ENCODE measurements at places on chromosomes 4 and X.
A peak's percentile ranks its signal among the peaks of the same experiment; 100 is the strongest.

GRCh38 chrX:95055991-95056390 is 1382.0 kb downstream of the FAM133A start:
- DNase-seq, result no peak

DNA sequence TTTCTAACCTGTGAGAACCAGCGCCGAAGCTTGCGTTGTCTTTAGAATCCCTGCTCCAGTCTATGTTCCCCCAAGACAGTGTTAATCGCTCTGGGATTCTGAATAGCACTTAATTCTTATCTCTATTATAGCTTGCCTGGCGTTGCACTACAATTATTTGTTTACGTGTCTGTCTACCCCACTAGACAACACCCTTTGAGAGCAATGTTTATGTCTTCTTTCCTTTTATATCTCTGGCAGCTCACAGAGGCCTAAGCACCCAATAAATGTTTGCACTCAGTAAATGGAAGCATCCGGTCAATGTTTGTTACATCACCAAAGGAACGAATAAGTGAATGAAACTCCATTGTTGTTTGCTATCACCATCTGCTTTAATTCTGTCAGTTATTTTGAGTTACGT is 4.8 kb upstream of the NHS start:
- DNase-seq, result no peak

GRCh38 chr4:66430856-66431255 is 760.6 kb upstream of the EPHA5 start:
- DNase-seq, result no peak

DNA sequence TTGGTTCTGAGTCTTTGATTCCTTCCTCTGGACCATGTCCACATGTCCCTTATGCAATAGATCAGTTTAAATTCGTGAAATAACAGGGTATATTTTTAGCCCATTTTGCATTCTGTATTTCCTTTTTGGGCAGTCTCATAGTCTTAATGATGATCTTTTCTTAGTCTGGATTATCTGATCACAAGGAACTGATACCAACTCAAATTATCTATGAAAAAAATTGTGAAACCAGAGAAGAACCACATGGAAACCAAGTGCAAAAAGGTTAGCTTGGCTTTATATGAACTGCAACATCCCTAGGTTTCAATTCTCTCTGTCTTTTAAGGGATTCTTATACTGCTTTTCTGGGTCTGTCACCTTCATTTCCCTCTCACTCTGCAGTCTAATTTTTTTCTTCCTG is 608.6 kb upstream of the AADAT start:
- DNase-seq, result no peak

- DNase-seq, result peak; percentile 84
These were observed 67.8 kb upstream of the ETNPPL start for GRCh38 chr4:108830509-108831244.

GRCh38 chrX:107272431-107272921 is 66.1 kb downstream of the DNAAF6 start:
- DNase-seq, result no peak

DNA sequence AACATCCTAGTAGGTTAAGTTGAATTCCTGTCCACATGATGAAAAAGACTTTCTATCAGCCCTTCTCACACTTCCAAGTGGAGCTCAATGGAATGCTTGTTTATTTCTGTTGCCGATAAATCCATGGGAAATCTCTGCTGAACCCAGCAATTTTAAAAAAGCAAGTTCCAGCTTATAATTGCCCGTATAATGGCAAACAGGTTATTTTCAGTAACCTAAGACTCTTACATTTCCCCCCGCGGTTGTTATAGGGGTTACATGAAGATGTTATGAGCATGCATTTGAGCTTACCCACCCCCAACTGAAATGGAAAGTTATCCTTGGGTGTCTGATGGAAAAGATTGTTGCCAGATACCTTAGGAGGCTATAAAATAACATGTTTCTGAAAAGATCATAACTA is 136.2 kb downstream of the PALLD start:
- DNase-seq, result no peak

- no peak for DNase-seq
These were observed 199.0 kb upstream of the DDX53 start for GRCh38 chrX:22800806-22801205.

- no peak for DNase-seq
These were observed 40.0 kb upstream of the DHX15 start for GRCh38 chr4:24624381-24624780.

DNA sequence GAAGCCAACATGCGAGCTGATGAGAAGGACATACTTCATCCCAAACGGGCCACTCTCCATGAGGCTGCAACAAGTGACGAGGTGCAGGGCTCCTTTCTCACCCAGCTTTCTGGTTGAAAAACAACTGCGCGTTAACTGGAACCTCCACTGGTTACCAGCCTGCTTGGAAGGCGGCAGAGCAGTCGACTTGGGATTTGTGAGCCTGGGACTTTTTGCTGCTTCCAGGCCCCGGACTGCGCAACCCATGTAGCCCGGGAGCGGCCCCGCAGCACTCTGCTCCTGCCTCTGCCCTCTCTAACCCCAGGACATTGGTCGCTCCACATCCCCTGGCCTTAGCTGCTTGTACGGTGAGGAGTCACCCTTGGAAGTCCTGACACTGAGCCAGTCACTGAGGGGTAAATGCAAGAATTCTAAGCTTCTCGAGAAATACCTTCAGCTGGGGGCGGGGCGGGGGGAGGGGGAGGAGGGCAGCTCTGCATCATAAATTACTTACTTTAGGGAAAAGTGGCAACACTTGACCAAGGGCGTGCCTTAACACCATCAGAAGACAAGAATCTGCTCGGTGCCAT is 72.7 kb downstream of the MTMR1 start:
- DNase-seq, result no peak

DNA sequence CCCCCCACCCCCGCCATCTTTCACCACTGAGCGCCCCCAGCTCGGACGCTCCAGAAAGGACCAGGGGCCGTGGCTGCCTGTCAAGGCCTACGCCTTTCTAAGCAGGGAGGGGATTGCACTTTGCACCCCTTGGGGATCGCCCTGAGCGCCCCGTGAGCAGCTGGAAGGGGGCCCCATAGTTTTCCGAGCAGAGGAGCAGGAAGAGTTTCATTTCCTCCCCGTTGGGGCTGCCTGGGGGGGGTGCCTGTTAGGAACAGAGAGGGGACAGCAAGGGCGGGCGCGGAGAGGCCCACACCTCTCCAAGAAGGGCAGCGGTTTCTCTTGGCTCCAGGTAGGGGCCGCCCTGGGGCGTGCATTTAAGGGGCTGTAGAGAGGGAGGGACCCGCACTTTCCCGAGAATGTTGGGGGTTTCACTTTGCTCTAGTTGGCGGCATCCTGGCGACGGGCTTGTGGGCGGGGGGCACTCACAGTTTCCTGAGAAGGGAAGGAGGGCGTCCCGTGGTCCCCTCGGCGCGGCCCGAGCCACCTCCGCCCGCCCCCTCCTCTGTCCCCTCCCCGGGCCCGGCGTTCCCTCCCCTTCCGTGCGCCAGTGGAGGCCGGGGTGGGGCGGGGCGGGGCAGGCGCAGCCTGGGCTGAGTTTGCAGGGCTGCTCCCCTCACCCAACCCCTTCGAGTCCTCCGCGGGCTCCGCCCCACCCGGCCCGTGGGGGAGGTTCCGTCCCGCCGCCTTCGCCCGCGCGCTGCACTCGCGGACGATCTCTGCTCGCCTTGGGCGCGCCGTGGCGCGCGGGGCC is 82.3 kb upstream of the CD99 start:
- no peak for DNase-seq

- DNase-seq, result no peak
These were observed 149.1 kb downstream of the SLC39A8 start for GRCh38 chr4:102196221-102196620.

DNA sequence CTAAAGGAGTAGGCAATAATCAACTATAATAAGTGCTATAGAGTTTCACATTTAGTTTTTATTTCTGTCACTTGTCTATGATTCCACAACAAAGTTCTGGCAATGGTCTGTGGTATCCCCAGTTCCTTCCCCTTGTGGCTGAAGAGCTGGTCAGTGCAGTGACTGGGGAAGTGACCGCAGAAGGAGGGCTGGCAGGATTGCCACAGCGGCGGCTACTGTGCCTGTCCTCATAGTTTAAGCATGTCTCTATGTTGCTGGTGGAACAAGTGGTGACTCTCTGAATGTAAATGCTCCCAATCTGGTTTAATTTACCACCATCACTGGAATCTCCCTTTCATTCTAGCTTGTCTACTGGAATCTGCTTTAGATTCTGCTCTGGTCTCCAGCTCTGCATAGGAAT is 170.6 kb upstream of the GK2 start:
- no peak for DNase-seq

DNA sequence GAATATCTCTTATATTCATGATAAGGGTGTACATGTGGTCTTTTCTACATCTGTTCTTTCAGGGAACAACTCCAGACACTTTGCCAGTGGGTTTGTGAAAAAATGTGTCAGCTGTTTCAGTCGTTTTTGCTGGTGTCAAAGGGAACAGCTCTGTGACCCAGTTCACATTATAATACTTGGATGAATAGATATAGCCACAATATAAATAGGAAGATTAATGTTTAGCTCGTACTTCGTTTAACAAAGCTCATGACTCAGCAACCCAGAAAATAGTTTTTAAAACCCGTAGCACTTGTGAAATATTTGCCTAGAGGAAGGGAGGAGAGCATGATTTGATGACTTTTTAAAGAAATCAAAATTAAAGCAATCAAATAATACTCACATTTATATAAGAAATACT is 7.9 kb downstream of the LIAS start:
- no peak for DNase-seq

DNA sequence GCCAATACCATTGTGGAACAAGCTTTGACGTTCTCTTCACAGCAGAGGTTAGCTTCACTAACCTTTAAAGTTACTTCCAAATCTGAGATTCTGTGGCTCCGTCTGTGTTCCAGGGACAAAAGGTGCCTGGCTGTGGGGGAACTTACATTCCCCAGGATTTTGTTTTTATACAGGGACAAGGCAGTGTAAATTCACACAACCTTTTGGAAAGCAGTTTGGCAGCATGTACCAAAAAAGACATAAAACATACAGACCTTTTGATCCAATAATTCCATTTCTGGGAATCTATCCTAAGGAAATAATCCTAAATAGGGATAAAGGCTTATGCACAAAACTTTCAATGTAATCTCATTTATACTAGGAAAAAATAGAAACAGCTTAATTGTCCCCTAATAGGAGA is 8.9 kb upstream of the C1QTNF7 start:
- no peak for DNase-seq

- no peak for DNase-seq
These were observed 47.7 kb downstream of the C4orf50 start for GRCh38 chr4:5970381-5971077.

DNA sequence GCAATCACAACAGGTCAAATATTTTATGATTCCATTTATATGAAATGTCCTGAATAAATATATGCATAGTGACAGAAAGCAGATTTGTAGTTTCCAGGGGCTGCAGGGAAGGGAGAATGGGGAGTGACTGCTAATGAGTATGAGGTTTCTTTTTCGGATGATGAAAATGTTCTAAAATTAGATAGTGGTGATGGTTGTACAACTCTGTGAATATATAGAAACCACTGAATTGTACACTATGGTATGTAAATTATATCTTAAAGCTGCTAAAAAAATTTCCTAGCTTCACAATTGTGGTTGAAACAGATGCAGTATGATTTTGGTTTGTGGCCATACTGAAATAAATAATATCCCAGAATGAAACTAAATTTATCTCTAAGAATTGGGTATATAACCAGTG is 12.9 kb upstream of the IL2 start:
- DNase-seq, result no peak

DNA sequence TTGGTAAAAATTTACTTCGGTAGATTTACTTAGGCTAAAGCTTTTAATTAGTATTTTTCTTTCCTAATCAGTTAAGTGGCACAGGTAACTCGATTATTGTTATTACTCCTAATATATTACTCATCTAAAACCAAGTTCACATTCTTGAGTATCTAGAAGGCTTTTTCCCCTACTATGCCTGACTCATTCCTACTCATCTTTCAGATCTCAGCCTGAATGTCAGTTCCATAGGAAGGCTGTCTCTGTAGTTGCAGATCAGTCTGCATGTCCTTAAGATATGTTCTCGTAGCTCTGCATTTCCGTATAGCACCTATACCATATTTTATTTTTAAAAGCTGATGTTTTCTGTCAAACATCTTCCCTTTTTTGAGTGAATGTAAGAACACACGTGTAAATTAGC is 5.9 kb upstream of the FAM184B start:
- DNase-seq, result no peak

GRCh38 chrX:1462596-1463251 is 10.0 kb upstream of the ASMTL start:
- DNase-seq, result no peak

DNA sequence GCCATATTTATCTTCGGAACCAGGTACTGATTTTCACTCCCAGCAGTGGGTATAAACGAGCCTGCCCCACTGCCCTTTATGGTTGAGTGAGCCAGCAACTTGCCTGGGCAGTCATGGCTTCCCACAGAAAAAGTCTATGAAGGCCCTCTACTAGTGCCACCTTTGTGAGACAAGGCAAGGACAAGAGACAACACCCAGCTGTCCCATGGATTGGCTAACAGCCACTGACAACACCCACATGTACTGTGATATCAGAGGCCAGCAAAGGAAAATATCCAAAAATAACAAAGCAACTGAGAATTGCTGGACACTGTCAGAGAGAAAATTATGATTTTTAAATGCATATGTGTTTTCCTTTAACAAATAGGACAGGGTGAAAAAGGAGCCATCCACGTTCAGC is 248.4 kb upstream of the TTC29 start:
- no peak for DNase-seq

- DNase-seq, result no peak
These were observed 17.1 kb upstream of the CD40LG start for GRCh38 chrX:136630881-136631280.

GRCh38 chrX:107738768-107739167 is 36.8 kb downstream of the TSC22D3 start:
- DNase-seq, result no peak

DNA sequence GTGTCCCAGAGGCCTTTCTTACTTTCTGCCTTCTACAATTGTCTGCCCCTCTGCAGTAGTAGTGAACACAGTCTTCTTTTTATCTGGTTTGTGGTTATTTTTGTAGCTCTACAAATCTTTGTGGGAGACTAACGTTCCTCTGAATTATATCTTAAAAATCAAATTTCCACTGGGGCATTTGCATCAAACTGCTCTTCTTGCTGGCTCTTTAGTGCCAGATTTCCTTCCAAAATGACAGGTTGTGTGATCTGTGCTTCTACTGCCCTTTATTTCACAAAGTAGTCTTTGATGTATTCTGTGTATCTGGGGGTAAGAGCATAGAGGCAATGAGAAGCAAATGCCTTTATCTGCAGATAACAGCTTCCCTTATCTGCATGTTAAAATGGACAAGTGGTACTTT is 34.5 kb downstream of the TSPAN7 start:
- DNase-seq, result no peak

DNA sequence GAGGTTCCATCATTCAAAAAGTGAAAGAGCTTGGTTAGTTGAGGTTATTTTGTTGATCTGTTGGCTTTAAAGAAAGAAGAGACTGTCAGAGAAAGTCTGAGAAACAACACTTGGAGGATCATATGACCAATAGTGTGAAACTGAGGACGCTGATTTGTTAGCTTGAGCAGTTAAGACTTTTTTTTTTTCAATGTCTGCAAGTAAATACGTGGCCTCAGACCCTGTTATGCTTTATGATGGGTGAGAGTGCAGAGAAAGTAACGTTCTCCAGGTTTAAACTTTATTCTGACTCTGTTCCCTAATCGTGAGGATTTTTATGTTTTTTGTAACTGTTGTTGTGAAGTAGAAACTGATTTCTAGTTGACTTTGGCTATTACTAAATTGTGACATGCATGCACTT is 45.9 kb downstream of the GAB1 start:
- DNase-seq, result no peak
